SHP77 treated with DMSO at 0.1 percent for 48 hours (cell line): ENCODE measurements at places on chromosomes 7 and 10.

DNA sequence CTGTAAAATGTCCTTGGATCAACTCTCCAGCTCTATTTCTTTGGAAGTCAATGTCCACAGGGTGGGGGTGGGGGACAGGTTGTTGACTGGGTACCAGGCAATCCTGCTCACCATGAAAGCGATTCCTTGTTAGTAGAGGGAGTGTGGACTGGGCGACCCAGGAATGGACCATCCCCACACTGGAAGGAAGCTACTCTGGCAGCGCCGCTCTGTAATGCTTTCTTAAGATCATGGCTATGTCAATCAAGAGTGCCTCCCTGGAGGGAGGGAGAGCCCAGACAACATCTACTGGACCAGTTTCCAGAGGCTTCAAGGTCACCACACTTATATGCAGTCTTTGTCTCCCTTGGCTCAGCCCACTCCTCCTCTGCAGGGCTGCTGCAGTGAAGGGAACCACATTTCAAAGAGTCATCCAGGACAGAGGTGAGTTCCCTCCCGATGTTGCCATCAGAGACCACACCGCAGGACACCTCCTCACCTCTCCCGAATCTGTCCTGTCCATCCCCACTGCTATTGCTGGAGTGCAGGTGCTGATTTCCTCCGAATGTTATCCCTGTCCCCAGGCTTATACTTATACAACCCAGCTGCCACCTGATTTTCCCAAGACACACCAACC is 6.9 kb downstream of the GIMAP5 start:
- DNase-seq: no peak

- no peak for DNase-seq
Observed at GRCh38 chr7:20183086-20183485, 34.1 kb downstream of the MACC1 start.

- DNase-seq: peak; percentile 90
Observed at GRCh38 chr7:25385506-25386136, 157.3 kb upstream of the NPVF start.

DNA sequence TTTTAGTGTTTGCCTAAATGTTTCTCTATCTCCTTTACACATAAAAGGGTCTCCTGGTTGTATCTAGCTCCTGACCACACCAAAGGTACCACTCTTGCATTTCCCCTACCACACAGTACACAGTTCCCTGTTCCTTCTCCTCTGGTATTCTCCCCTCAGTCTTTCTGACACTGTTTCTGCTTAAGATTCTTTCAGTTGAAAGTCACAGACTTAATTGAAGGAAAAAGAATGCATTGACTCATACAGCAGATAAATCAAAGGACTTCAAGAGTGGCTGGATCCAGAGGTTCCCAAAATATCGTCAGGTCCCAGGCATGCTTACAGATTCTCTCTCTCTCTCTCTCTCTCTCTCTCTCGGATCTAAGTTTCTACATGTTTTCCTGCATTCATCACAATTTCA is 185.6 kb upstream of the LRGUK start:
- DNase-seq: no peak

DNA sequence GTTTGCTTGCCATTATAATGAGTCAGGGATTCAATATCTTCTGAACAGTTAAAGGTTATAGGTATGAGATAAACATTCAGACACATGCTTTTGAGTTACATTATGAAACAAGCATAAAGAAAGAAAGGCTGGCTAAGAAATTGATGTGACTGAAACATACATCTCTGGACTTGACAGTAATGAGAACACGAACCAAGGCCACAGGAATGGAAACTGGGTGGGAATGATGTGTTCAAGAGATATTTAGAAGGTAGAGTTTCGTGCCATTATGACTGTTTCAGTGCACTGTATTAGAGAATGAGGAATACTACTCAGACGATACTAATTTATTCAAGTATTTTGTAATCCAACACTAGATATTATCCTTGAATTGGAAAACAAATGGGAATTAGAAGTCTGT is 332.1 kb upstream of the MAGI2 start:
- DNase-seq: no peak

GRCh38 chr10:79351332-79351731 is 4.1 kb downstream of the PPIF start:
- DNase-seq: no peak

- no peak for DNase-seq
Observed at GRCh38 chr7:12990440-12990839, 303.0 kb downstream of the ARL4A start.

- DNase-seq: no peak
Observed at GRCh38 chr7:33539198-33539597, 366.1 kb upstream of the BMPER start.

DNA sequence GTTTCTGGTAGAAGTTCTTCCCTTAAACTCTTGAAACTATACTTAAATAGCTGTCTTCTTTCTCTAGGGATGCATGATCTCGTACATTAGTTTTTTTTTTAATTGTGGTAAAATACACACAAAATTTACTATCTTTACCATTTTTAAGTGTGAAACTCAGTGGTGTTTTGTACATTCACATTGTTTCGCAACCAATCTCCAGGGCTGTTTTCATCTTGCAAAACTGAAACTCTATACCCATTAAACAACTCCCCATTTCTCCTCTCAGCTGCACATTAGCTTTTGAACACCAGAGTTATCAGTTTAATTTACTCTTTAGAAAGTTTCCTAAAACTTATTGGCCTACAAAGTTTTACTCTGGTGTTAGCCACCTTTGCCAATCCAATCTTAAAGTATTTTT is 45.5 kb upstream of the PRKAR2B start:
- no peak for DNase-seq

- DNase-seq: peak; percentile 79
Observed at GRCh38 chr7:128172151-128172550, 68.9 kb upstream of the LEP start.

GRCh38 chr10:24938076-24938475 is 14.3 kb downstream of the PRTFDC1 start:
- no peak for DNase-seq

DNA sequence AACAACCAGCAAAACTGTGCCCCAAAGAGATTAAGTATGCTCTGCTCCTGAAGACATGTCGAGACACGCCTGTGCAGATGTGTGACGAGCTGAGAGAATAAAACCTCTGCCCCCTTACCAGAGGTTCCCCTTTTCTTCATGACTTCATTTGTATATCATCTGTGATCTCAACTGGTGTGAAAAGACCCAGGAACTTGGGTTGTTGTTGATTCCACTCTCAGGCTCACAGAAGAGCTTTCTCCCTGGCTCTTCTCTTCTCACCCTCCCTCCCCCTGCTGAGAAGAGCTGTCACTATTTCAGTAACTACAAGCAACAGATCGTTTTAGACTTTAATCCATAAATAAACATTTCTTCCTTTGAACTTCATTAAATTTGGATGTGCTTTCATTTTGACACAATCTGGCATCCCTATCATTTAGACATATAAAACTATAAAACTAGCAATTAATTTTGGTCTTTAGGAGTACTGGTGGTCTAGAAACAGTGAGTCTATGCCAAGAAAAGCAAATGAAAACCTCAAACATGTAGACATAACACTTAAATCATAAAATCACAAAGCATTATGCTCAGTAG is 179.3 kb upstream of the FZD8 start:
- DNase-seq: no peak

DNA sequence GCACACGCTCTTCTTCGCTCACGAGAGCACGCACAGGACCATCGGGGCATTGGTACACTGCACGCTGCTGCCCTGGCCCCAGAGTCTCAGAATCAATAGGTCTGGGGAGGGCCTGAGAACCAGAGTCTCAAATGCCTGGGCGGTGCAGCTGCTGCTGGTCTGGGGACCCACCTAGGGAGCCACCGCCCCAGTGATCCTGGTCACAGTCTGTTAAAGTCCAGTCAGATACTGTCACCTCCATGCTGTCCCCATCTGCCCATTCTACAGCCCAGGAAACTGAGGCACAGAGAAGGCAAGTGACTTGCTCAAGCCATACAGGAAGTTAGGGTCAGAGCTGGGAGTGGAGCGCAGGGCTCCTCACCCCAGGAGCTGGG is 38.0 kb downstream of the ZCCHC24 start:
- no peak for DNase-seq

GRCh38 chr10:88379575-88379974 is 203.5 kb downstream of the RNLS start:
- no peak for DNase-seq

- DNase-seq: no peak
Observed at GRCh38 chr10:121340271-121340831, 257.9 kb downstream of the FGFR2 start.

DNA sequence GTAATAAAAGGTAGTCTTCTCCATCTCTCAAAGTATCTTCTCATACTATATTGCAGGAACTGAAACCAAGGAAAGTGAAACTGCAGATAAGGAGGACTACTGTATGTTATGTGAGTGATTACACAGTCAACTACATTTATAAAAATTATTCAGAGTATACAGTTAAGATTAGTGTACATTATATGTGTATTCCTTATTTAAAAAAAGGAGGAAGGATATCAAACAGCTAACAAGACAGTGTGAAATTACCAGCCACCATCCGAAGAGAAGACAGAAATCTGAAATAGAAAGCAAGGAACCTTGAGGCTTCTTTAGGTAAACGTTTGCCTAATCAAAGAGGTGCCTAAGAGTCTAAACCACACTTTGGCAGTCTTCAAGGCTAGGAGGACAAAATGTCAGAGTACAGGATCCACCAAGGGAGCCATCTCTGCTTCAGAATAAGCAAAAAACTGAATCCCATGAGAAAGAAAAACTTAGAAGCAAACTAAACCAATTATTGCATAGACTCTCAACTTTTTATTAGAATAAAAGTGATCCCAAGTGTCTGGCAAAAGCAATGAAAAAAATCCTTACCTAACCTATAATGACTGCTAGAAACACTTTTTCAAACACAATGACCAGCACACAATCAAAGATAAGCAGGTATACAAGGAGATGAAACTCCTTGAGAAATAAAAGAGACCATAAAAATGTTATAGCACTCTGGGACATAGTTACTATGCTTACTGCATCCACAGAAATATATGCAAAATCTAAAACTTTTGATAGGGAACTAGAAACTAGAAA is 6.4 kb downstream of the USP6NL start:
- DNase-seq: no peak

- no peak for DNase-seq
Observed at GRCh38 chr7:27763983-27764508, 24.1 kb downstream of the TAX1BP1 start.

DNA sequence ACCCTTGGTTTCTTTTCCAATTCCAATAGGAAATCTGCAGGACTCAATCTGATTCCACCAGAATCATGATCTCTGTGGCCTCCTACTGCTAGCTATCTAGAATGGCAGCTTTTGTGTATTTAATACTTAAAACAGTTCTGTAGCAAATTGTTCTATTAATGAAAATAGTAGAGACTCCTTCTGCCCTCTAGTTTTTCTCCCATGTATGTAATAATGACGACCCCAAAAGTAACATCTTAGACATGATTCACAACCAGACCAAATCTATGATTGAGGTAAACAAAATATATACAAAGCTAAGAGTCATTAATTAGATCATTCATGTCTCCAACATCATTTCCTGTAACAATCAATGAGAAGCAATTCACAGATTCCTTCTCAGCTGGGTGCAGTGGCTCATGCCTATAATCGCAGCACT is 259.1 kb upstream of the MKLN1 start:
- DNase-seq: no peak

- DNase-seq: no peak
Observed at GRCh38 chr7:91846436-91846835, 34.1 kb downstream of the MTERF1 start.

- no peak for DNase-seq
Observed at GRCh38 chr7:108132551-108133265, 2.5 kb upstream of the LAMB4 start.

- DNase-seq: no peak
Observed at GRCh38 chr10:37588299-37588698, 269.1 kb downstream of the ZNF248 start.

DNA sequence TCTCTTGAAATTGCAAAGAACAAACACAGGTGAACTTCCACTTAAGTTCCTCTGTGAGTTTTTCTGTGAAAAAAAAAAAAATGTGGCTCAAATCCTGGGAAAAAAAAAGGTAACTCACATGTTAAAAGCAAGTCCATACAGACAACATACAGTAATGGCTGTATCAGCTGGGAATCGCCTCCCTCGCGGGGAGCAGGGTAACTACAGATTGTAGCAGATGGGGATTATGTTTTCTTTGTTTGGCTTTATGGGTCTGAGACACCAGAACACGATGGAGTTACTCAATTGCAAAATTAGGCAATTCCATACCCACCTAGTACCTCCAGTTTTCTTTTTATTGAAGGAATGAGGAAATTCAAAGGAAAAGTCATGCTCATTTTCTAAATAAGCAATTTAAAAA is 42.3 kb downstream of the FEZF1 start:
- no peak for DNase-seq

DNA sequence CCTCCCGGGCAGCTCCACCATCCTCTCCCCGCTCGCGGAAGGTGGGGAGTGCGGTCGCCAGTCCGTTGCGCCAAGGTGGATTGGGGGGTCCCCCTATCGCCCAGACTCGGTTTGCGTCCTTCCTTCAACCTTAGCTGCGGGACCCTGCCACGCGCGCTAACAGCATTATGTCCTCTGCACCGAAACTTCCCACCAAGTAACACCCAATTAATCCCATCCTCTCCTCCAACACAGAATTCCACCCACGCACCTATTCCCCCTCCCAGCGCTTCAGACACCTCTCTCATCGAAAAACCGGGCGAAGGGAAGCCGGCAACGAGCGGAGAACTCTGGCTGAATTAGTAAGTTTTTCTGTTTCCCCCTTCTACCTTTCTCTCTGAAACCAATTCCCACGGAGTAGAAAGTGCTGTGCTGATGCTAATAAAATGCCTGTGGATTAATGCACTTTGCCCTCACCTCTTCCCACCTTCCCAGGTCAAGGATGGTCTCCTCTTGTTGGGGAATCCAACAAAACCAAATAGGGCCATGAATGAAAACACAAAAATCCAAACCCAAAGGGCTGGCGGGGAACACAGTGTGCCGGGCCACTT is 947 bp downstream of the HOXA3 start:
- DNase-seq: no peak

DNA sequence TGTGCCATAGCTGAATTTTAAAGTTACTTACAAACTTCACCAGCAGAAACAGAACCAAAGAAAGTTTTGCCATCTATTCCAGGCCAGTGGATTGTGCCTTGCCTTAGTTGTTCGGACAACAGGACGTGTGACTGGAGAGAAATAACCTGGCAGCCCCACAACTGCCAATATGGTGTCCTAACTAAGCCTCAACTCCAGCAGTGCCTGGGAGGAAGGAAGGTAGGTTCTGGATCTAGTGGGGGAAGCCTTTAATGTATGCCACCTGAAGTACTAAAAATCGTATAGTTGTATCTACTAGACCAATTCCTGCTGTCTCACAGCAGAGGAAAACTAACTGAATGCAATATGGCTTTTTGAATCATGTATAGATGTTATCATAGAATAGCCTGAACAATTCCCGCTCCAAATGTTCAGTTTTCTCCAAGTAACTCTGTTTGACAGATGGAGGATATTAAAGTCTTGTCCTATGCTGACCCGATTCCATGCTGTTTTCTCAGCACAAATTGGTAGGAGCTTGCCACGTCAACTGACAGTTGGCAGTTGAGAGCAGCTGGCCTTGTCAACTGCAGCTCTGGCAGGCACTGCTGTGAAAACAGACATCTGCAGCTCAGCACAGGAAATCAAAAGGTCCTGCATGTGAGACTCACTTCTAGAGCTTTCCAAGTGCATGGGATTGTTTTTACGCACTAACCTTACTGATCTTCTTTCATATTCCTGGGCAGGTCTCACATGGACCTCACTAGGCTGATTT is 84.5 kb upstream of the WNT16 start:
- DNase-seq: peak; percentile 65

GRCh38 chr7:87831097-87831496 is 45.1 kb downstream of the SLC25A40 start:
- DNase-seq: no peak

- no peak for DNase-seq
Observed at GRCh38 chr7:80593869-80594586, 44.4 kb upstream of the CD36 start.
